ENCODE measurements at places on chromosomes 4 and X.
A peak's percentile ranks its signal among the peaks of the same experiment; 100 is the strongest.

DNA sequence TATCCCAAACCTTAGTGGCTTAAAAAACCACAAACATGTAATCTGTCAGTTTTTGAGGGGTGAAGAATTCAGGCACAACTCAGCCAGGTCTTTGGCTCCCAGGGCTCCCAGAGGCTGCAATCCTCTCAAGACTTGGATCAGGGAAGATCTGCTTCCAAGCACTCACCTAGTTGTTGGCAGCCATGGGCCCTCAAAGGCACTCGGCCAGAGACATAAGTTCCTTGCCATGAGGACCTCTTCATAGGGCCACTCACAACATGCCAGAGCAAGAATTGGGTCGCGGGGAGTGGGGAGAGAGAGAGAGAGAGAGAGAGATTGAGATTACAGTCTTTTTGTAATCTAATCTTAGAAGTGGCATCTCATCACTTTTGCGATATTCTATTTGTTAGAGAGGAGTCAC, 77.1 kb upstream of the TBC1D9 start:
- DNase-seq = no peak

DNA sequence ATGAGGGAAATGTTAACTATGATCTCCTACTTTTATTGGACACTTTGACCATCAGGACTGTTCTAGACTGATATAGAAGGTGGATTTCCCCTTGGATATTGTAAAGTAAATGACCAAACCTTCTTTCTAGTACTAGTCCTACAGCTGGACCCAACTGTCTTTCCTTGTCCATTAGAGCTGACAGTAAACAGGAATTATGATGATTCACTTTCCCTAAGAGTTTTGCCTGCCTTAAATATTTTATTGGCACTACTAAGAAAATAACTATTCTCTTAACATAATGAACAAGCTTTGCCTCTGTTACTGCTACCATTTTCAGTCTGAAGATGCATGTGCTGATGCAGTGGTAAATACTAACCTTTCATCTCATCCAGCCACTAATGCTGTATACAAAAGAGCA, 915.4 kb downstream of the CENPC start:
- DNase-seq = no peak

GRCh38 chr4:85423431-85423830, 51.5 kb upstream of the ARHGAP24 start:
- DNase-seq = no peak

GRCh38 chrX:153735274-153735673, 10.6 kb downstream of the ABCD1 start:
- peak; percentile 48 for DNase-seq

GRCh38 chr4:26181616-26182015, 139.2 kb upstream of the RBPJ start:
- DNase-seq = no peak

DNA sequence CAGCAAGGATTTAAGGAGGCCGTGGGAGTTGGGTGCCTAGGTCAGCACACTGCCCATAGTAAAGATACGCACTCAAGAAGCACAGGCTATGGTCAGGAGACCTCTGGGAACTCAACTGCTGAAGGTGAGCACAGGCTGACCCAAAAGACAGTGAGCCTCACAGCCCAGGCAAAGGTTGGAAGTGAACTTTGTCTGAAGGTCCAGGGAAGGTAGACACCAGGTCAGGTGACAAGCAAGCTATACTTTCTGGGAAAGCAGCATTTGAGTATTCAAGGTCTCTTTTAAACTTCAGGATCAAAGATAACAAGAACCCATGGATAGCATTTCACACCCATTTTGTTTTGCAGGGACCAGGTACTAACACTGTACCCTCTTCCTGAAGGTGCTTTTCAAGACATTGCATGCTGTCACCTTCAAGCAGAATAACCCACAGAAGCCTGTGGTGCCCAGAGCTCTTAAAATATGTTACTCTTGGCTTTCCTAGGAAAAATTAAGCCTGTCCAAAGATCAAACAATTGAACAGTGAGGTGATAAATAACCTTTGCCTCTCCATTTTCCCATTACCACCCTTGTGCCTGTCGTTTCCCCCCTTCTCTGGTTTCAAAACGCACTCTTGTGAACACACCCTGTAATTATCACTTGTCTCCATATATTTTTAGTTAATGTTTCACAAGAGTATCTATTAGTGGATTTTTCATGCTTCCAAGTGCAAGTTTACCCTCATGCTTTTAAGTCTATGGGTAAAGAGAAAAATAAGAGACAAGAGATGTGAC, 3.4 kb upstream of the S100G start:
- DNase-seq = no peak

- DNase-seq = no peak
Observed at GRCh38 chrX:98627645-98628044, 1743.9 kb downstream of the RPA4 start.

DNA sequence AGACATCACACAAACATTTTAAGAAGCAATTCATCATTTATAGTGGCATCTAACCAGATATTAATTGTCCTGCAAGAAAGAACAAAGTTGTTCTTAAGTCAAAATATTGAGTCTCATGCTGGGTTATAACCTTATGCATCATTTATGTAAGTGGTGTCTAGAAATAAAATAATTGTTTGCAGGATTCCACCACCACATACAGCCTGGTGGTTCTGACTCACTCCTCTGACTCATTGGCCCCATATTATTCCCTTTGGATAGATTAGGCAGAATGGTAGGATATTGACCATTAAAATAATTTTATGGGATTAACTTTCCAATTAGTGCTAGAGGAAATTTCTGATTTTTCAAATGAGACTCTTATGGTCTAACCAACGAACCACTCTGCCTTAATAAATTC, 384.5 kb downstream of the GRXCR1 start:
- DNase-seq = no peak

GRCh38 chrX:6227453-6227835, 1.2 kb downstream of the NLGN4X start:
- no peak for DNase-seq

DNA sequence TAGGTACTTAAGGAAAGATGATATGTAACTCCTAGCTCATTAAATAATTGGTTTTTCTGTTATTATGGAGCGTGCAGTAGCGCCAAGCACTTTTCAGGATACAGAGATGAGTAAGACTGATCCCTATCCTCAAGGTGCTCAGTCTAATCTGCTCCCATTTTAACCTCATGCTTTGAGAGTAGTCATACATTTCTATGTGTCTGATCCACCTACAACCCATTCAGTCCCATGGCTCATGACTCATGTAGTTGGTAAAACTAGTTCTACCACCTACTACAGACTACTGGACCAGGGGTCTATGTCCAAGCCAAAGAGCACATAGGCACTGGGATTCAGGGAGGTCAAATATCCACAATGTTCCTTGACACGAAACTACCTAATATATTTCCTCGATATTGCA, 60.8 kb downstream of the TMEM154 start:
- no peak for DNase-seq

DNA sequence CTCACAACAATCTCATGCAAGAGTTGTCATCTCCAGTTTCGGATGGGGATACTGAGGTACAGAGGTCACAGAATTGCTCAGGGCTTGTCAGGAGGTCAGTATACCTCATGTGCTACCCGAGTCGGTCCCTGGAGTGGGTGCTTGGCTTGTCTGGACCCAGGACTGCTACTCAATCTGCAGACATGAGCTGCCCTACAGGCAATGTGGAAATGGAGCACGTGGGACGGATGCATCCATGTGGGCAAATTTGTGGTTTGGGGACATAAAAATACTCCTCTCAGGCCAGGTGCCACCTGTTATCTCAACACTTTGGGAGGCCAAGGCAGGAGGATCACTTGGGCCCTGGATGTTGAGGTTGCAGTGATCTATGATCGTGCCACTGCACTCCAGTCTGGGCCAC, 15.8 kb downstream of the USP11 start:
- DNase-seq = no peak

DNA sequence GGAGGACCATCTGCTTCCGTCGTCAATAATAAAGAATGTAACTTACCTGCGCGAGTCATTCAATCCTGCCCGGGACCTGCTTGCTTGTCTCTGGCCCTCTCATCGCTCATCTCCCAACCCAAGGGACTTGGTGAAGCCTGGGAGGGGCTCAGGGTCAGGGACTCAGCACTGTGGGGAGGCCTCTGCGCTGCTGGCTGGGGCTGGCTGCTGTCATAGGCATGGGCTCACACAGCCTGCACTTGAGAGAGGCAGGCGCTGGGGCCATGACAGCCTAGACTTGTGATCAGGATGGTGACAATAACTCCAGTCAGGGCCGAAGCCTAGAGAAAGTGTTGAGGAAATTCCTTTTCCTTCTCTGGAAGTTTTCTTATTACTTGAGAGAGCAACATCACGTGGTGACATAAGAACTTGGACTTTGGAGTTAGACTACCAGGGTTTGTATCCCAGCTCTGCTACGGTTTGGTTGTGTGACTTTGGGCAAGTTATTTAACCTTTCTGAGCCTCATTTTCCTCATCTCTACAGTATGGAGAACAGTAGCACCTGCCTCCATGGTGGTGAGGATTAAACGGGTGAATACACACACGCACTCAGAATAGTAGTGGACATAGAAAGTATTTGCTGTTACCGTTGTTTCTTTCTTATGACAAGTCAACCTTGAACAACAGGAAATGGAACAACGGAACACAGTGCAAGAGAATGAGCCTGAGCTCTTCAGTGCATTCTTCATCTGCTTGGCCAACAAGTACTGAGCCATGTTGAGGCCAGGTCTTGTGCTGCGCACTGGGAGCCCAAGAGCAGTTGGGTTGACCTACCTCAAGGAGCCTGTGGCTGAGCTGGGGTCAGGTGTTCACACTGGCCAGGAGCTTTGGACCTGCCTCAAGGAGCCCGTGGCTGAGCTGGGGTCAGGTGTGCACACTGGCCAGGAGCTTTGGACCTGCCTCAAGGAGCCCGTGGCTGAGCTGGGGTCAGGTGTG, 60.5 kb downstream of the TBC1D14 start:
- DNase-seq = no peak

GRCh38 chrX:147877726-147878125, 34.0 kb upstream of the FMR1 start:
- no peak for DNase-seq

- no peak for DNase-seq
Observed at GRCh38 chr4:186092296-186092695, 12.2 kb upstream of the FAM149A start.

GRCh38 chr4:147219145-147219544, 261.8 kb upstream of the EDNRA start:
- DNase-seq = no peak

DNA sequence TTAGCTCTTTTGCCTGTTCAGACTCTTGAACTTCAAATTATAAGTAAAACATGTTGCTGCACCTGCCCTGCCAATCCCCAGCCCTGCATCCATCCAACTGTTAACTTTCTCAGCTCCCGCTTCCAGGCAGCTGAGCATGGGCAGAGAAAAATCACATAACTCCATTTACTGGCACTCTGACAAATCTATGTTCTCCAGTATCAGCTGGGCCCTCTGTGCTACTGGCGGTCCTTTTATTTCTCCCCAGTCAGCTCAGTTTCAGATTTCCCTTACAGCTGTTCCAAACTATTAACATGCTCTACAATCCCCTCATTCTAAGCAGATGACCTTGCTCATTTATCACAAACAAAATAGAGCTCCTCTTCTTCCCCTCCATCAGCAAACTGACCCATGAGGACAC, 240.4 kb upstream of the TET2 start:
- no peak for DNase-seq

DNA sequence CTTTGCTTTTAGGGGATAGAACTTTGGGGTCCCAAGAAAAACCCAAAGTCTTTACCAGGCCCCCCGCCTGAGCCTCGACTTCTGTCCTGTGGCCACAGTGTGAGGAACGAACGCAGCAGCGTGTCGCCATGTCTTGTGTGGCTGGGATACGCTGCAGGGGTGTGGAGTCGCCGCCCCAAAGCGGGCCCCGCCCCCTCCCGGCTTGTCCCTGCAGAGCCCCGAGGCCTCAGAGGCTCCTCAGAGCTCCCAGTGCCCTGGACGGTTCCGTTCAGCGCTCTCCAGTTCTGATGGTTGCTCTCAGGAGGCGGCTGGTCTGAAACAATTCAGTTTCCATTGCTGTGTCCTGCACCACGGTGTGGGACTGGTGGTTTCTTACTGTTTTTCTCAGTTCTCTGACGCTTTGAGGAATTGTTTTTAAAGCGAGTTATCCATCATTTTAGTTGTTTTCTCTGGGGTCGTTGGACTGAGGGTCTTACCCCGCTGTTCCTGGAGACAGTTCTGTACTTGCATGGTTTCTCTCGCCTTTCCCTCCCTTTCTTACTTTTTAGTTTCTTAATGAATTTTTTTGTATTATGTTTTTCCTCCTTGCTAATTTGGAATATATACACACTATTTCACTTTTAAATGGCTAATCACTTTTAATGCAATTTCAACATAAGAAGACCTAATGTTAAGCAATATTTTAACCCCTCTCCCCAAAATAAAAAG, 1.6 kb upstream of the IDUA start:
- peak; percentile 91 for DNase-seq

GRCh38 chrX:1911401-1912128, 296.7 kb downstream of the ASMT start:
- no peak for DNase-seq

- DNase-seq = no peak
Observed at GRCh38 chrX:54397113-54397512, 39.3 kb upstream of the WNK3 start.

- no peak for DNase-seq
Observed at GRCh38 chr4:171157462-171158082, 655.6 kb upstream of the GALNTL6 start.

DNA sequence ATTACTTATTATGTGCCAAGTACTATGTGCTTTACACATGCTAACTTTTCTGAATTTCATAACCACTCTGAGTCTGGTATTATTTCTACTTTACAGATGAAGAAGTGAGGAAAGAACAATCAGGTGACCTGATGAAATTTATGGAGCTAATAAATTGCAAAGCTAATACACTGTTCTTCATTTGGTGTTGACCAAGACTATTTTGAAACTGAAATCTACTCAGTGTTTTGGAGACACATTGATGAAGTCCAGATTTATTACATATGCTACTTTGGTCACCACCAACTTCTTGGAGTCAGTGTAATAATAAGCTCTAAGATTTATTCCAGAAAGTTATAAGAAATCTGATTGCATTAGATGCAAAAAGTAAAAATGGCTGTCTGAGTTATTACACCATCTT, 637.9 kb downstream of the FAT4 start:
- no peak for DNase-seq

GRCh38 chr4:139767168-139767567, 101.5 kb downstream of the MGST2 start:
- DNase-seq = peak; percentile 26

DNA sequence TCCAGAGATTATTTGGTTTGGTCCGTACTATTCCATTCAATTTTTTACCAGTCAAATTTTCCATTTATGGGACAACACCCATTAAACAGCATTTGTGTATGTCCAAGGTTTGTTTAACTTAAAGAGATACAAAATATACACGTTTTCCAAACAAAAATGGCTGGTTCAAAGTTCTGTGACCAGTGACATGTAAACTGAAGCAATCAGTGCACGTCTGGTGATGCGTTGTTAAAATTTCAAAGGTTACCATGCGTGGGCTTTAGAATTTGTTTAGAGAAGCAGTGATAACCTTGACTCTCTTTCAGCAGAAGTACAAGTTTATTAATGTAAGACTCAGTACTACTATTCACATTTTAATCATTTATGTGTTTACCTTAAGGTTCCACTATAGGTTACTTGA, 25.2 kb upstream of the ALB start:
- no peak for DNase-seq

All from suppressor macrophage treated with lipopolysaccharide for 1 hour (primary cell).